ENCODE measurements at places on chromosomes 2 and 18.

DNA sequence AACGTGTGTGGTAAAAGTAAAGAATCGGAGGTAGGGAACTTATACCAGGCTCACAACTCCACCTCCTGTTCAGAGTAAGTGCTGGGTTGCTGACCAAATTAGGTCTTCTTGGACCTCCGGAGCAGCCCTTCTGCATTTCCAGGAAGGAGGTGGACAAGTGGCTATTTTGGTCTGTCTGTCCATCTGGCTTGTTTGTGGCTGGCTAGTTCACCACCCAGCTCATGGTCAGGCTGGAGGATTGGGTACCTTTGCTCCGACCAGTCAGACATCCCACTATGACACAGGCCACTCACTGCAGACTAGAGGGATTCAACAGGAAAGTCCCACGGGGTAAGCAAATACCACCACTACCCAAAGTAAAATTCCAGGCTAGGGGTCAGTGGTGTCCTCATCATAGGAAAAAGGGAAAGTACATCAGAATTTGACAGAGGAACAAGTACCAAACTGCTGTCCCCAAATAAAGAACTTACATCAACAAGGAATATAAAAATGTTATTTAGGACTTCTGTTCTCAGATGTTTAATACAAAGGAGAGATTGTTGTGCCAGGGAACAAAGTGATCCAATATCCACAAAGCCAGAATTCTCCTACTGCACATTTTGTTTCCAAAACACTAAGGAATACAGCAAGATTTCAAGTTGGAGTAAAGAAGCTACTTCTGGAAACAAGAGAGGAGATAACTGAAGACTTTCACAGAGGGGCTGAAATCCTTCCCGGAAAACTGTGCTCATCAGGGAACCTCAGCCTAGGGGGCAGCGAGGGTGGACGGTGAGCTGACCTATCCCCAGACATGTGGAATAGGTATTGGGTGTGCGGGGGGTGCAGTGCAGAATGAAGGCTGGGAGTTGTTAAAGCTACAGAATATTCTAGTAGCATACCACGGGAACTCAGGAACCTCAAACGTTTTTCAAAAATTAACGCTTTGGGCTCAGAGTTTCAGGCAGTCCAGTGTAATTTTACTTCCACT lies 56.9 kb downstream of the BCL2 start:
- DNase-seq = no peak

DNA sequence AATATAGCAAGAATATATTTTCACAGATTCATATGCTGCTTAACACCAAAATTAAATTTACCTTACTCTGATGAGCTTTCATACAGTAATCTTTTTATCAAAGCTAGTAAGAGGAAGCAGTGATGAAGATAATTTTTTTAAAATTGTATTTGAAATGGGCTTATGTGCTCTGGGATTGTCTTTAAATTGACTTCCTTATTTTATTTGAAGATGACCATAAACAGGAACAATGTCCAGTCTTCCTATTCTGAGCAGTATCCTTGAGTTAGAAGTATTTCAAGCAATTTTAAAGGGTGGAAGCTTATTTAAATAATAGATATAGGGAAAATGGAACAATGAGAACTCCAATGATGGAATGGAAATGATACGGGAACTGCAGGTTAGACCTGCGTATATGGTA lies 211.6 kb downstream of the MCFD2 start:
- no peak for DNase-seq

DNA sequence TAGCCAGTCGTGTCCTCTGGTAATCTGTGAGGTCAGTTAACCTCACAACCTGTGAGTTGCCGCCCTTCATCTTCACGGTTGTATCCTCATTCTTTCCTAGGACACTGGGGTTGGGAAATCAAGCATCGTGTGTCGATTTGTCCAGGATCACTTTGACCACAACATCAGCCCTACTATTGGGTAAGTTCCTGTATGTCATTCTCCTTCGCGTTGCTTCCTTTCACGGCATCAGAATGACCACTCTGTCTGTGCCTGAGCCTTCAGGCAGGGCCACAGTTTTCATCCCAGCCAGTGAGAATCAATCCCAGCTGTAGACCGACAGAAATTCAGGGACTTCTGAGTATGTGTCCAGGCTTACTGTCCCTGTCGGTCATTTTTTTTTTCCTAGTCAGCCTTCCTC lies 67.1 kb downstream of the RAB31 start:
- DNase-seq = no peak

DNA sequence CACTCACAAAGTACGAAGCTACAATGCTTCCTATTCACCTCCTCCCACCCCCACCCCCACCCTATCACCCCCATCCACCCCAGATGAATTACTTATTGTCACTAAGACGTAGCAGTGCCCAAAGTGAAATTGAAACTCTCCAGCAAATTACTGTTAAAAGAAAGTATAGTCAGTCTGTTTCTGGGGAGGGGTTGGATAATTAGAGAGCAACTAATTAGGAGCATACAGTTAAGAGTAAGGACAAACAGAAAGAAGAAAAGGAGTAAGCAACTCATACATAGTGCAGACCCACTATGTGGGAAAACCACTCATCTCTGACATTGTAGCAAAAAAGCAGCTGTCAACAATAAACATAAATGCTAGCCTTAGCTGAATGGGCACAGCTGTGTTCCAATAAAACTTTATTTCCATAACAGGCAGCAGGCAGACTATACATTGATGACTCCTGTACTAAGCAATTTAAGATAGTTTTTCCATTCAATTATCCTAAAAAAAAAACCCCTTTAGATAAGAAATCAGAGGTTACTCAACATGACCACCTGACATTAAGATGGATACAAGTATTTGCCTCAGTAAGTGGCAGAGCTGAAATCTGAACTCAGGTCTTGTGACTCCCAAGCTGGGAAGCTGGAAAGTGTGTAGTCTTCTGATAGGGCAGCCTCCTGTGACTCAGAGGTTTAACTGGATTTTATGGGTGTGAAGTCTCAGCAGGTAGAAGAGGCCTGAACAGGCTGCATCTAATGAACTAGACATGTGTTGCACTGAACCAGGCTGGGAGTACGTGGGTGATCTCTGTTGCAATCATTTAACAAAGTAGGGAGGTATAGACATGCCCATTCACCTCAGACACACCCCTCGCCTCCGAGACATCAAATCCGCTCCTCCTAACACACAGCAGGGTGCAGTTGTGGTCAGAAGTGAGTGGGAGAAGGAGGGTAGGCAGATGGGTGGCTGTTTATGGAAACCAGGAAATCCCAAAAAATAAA lies 171.8 kb upstream of the KLF7 start:
- peak; percentile 39 for DNase-seq

DNA sequence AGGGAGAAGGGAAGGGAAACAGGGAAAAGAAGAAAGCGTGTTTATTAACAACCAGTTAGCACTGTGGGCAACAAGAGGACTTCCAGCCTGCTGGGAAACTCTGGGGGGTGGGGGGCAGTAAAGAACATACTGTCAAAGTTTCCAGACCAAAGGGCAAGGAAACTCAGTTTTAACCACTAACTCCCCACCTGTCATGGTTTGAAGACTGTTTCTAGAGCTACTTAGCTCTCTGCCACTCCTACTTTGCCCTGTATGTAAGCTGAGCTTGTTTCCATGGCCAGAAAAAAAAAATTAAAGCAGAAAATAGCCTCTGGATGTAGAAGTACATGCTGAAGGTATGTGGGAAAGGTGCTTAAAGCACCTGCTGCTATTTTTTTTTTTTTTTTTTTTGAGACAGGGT lies 11.0 kb upstream of the PTPN2 start:
- DNase-seq = no peak

DNA sequence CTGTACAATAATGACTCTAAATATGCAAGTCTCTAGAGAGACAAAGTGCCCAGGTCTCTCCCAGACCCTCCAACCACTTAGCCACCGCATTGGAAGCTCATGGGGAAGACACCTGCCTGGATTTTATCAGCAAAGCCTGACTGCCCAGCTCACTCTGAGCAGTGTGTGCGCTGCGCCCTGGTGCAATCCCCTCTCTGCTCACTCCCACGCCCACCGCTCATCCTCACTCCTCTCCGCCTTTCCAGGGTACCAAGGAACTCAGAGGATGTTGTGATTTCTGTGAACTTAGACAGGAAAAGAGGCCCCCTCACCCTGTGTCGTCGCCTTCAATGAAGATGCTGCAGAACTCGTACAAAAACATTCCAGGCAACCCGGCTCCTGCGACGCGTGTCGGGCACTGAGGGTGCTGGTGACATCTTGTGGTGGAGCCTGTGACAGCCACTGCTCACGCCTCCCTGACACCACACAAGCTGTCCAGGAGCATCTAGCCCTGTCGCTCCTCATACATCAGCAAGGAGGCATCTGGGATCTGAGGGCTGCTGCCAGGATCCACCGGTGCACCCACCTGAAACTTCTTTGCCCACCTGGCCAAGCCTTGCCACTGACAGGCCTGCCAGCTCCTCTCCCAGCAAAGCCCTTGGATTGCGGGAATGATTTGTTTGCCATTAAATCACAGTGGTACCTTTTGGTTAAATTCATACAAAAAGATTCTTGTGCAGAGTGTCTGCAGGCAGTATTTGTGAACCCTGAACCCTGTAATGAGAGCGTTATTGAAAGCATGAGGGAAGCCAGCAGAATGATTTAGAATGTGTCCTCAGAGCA lies 220.4 kb downstream of the ZNF516 start:
- no peak for DNase-seq
